ENCODE measurements at places on chromosomes 4 and X. TPM values are rescaled to one million over a fixed set of nuclear protein-coding genes. Genes with fewer than 3 reads are reported as not detected.

Gene CLNK
- not detected for polyA plus RNA-seq

DNA sequence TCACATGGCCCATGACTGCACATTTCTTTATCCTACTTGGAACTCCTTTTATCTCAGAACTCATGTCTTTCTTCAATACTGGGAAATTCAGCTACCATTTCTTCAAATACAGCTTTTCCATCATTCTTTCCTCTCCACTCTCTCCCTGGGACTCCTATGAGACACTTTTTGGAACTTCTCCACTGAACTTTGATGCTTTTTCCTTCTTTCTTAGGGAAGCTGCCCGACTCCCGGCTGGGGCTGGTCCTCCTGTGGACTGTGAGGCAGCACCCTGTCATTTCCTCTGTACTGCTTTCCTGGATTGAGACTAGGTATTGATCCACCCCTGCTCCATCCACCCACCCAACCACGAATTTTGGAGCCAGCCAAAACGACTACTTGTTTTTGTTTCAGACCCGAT, 40.0 kb downstream of the ZFYVE28 start:
- no peak for DNase-seq

Gene GPR101
- polyA plus RNA-seq, result not detected

DNA sequence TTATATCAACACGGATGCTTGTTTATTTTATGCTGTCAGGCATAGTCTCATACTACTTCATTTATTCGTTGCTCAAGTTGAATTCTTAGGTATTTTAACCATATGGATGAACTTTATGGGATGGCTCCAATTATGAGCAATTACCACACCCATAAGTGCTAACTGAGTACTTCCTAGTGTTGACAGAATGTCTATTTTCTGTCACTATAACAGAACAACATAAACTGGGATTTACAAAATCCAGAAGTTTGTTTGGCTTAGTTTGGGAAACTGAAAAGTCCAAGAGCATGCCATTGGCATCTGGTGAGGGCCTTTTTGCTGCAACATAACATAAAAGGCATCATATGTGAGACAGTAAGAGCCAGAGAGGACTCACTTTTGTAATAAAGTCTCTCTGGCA, 21.0 kb downstream of the SULT1E1 start:
- DNase-seq, result no peak
